ENCODE measurements at places on chromosomes 12 and 14.

DNA sequence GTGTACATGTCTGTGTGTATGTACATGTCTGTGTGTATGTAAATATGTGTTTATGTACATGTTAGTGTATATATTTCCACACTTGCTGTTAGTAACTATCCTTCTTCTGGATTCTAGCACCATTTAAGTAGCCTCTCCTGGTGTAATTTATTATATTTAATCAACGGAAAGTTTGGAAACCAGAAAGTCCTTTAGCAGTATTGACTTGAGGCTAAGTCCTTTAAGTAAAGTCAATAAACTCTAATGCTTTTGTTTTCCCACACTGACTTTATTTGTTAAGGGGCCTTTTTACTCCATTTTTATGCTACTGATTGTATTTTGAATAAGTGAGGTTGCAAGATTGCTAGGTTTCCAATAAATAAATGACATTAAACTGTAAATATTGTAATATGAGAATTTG, 876.4 kb upstream of the SEL1L start:
- DNase-seq = no peak

DNA sequence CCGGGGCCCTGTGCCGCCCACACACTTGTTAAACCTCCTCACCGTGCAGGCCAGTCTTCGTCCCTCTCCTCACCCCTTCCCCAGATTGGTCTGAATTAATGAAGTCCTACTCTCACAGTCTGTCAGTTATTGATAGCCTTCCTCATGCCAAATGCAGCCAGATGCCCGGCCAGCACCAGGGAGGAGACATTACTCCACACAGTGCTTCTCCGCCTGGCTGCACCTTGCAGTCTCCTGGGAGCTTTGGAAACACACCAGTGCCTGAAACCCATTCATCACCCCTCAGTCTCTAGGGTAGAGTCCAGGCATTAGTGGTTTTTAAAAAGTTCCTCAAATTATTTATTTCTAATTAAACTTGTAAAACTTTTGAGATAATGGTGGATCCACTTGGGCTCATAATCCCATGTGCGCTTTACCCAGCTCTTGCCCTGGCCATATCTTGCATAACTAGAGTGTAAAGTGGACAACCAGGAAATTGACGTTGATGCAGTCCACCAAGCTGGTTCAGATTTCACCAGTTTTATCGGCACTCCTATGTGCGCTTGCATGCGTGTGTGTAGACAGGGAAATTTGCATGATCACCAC, 38.2 kb upstream of the TSPAN9 start:
- no peak for DNase-seq

DNA sequence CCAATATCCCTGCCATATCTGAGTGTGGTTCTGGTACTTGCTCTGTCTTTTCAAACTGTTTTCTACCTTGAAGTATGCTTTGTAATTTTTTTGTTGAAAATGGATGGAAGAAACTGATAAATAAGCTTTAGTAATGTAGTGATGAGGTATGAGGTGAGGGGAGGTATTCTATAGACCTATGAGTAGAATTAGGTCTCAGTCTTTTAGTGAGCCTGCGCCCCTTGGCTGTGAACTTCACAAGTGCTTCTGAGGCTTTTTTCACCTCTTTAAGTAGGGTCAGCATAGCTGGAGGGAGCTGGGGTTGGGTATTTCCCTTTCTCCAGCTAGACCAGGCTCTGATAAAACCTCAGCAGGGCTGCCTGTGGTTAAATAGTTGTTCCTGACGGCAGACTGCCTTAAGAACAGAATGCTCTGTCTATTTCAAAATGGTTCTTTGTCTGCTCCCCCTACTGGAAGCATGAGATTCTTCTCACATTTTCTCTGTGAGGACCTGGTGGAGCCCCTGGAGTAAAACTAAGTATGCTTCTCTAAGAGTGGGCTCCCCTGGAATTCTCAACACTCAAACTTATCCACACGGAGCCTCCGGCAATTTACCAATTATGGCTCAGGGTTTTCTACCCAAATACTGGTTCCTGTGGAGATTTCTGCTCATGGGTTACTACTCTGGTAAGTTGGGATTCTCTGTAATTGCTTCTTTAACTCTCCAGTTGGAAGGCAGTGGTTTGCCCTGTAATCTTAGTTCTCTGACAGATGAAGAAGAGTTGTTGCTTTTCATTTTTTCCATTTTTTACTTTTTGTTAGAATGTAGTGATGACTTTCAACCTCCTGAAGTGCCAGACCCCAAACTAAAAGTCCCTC, 13.1 kb downstream of the KRT5 start:
- DNase-seq = peak; percentile 74

GRCh38 chr12:83106873-83107272, 420.2 kb downstream of the TMTC2 start:
- DNase-seq = no peak

- DNase-seq = peak; percentile 19
These were observed 453.7 kb upstream of the RGS6 start for GRCh38 chr14:71478542-71478941.

DNA sequence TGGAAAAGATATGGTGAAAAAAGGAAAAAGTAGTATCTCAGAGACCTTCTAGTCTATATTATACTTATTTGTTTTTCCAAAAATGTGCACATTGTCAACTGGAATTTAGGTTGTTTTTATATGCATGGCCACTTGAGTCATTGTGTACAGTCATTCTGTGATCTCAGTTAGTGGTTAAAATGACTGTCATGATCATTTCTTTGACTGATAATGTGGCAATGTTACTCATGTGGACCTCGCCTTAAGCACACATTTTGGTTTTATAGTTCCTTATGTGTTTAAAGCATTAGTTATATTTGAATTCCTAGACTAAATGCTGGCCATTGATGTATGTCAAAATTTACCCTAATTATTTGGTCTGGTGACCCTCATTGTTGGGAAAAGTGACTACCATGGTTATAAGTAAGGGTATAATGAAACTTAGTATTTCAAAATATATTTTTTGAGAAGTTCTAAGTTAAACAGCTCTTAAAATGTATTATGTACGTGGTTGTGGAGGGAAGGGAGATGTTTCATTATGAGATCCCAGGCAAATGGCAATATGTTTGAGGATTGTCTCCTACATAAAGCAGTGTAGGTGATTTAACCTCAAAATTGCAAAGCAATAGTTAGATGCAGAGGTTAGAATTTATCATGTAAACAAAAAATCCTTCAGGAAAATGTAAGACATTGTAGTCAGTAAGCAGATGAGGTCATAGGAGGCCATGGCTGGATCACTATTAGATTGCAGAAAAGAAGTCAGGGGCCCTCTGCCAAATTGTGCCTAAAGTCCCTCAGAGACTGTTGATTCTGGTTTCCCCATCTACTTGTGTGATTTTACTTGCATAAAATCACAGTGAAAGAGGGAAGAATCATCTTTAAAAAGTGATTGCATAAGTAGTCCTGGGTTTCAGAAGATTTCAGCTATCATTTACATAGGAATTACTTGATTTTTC, 17.5 kb downstream of the PNMA1 start:
- peak; percentile 36 for DNase-seq

GRCh38 chr14:82855912-82856391, 1322.3 kb upstream of the SEL1L start:
- peak; percentile 4 for DNase-seq

DNA sequence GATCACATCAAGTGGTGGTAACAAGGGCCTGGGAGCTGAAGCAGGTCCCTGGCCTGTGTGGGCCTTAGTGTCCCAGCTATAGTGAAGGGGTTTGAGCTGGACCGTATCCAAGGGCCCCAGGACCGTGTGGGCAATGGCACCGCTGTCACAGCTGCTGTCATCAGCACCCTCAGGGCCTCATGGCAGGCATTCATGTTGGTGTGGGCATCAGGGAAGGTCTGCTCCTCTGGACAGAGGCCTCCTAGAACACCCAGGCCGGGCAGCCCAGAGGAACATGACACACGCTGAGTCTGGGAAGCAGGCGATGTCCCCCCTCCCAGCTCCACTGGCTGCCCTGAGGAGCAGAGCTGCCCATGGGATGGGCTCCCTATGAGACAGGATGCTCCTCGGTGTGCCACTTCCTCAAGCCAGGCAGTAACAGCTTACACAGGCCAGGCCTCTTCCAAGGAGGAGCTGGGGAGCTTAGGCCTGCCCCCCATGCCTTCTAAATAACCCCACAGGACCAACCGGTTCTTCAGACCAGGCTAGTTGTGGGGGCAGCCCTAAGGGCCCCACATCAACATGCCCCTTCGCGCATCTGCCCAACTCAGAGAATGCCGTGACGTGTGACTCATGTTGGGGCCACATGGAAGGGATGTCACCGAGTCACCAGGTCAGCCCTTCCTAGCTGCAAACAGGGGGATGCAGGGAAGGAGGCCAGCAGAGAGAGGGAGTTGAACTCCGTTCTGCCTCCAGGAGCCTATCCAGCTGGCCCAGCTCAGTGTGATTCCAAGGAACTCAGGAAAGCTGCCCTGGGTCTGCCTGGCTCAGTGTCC, 80.4 kb downstream of the PITPNM2 start:
- DNase-seq = no peak

DNA sequence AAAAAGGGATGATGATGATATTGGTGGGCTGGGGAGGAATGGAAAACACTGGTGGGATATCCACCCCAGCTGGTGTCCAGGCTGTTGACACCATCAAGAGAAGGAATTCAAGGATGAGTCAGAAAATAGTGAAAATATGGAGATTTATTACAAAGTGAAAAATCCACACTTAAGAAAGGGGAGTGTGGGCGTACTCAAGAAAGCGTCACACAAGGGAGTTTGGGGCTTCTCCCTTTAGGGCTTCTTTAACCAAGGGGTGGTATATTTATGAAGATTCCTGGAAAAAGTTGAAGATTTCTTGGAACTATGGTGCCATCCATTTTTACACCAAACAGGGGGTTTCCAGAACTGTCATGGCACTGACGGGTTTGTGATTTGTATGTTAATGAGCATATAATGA, 63.1 kb upstream of the ARID2 start:
- no peak for DNase-seq

DNA sequence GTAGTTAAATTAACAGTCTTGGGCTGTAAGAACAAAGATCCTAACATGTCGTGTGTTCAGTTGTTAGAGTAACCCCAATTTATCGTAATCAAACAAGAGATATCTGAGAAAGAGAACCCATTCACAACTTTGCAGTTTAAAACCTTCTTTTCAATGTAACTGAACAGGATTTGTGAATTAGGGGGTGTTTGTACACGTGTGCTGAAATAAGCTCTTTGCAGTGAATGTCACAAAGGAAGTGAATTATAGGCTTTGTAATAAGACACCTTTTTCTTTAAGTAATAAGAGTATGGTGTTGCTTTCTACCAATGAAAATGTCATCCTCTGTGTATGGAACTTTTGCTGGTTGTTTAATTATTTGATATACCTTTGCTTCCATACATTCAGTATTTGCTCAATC, 114.0 kb downstream of the ALX1 start:
- no peak for DNase-seq

DNA sequence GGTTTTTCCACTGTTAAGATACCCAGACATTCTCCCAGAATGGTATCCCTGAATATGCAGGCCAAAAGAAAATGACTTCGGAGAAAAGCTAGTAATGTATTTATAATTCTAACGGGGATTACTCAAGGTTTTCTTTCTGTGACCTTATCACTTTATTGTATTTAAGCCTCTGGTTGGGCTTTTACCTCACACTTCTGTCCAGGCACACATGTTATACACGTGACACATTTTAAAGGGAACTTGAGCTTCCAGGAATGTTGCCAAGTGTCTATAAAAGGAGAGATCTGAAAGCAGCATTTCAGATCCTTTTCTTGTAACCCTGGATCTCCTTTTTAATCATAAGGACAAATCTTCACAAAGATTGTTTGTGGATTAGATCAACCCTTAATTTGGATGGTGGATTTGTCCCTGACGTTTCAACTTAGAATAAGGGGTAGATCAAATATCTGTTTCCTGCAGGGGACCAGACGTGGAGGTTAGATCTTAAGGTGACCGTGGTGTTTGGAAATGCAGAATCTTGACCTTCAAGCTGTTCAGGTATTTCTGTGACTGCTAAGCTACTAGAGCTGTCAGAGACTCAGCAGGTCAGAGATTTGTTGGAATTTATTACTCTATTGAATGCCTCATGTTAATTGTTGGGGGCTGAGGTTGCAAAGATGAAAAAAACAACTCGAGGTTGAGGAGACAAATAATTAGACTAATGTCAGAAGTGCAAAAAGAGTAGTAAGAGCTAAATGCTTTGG, 1.5 kb downstream of the CIPC start:
- peak; percentile 91 for DNase-seq

GRCh38 chr14:56759094-56759493, 51.2 kb downstream of the OTX2 start:
- no peak for DNase-seq

- DNase-seq = no peak
These were observed 172.7 kb upstream of the OR4E1 start for GRCh38 chr14:21846227-21846885.

- DNase-seq = no peak
These were observed 151.1 kb downstream of the KIF26A start for GRCh38 chr14:104289507-104289906.

DNA sequence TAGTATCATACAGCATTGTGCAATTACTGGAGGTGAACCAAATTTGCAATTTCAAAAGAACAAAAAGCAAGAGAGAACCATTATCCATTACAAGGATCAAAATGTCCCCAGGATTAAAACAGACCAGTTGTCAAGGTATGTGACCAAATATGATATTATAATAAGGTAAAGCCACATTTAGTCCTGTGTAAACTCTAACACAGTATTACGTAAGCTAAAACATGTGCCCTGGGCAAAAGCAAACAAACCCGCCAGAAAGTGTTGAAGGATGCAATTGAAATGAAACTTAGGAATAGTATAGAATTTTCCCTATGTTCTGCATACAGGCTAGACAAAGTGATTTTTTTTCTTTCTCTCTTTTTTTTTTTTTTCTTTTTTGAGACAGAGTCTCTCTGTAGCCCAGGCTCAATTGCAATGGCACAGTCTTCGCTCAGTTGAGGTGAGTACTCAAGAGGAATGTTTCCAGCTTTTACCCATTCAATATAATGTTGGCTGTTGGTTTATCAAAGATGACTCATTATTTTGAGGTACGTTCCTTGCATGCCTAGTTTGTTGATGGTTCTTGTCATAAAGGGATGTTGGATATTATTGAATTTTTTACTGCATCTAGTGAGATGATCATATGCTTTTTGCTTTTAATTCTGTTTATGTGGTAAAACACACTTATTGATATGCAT, 137.1 kb upstream of the FOXG1 start:
- no peak for DNase-seq

DNA sequence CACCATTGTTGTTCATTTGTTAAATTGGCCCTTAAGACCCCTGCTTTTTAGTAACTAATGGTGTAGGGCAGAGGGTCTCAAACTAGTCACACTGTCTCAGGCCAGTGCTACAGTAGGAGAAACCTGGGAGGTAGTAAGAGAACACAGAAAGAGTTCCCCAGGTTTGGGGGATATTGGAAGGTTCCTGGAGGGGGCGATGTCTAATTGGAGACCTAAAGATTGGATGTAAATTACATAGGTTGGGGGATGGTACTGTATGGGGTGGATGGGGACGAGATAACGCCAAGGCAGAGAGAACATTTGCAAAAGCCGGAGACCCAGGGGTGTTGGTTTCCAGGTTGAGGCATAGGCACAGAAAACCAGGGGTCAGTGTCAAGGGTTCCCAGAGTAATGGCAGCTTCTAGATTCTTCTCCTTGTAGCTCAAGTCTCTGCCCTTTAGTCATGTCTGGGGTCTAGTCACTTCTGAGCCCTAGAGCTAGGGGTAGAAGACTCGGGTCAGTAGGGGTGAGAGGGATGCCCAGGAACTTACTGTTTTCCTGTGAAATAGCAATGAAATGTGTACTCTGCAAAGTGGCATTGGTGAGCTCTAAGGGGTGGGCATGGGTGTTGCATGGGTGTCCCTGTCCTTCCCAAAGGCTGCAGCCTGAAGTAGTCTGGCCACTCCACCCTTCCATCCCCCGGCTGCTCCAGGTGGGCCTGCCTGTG, 21.8 kb downstream of the PLEKHG3 start:
- no peak for DNase-seq

Measured in fibroblast of villous mesenchyme (primary cell).